ENCODE measurements at places on chromosomes 3 and 15.

DNA sequence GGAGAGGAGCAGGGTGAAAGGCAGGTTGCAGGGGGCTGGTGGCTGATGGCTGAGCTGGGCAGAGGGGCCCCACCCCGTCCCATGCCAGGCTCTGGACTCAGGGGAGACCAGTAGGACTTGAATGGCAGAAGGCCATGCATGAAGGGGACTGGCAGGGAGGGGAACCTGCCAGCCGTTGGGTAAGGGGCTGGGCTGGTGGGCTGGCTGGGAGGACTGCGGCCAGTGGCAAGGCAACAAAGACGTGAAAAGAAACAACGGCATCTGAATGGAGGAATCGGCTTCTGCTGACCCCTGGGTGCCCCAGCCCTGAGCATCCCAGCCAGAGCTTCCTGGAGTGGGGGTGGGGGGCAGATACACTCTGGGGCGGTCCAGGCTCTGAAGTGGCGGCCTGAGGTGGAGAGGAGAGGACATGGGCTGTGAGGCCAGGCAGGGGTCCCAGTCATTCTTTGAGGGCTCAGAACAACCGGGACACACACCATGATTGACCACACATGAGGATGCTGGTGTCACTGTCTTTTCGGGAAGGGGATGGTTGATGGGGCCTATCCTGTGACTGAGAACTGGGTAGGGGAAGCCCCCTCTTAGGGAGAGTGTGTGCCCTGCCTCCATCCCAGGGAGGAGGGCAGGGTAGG lies 11.7 kb downstream of the GLYCTK start:
- no peak for DNase-seq

DNA sequence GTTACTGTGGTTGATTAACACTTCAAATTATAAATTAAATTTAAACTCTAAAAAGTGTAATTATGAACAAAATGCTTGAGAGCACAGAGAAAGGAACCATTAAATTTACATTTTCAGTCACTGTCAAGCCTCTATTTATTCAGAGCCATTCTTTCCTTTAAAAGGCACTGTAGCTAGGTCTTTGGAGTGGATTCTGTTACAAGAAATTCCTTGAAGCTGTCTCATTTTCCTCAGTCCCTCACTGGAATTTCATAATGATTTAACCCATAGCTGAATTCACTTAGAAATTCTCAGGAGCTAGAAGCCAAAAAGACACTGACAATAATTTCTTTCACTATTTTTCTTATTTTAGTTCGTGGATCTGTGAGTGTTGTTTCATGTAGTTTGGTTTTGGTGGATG lies 81.2 kb upstream of the TCF12 start:
- no peak for DNase-seq

- no peak for DNase-seq
These were observed 168.2 kb downstream of the ECT2 start for GRCh38 chr3:172918568-172919296.

GRCh38 chr3:65485826-65486469 lies 552.8 kb downstream of the MAGI1 start:
- no peak for DNase-seq

DNA sequence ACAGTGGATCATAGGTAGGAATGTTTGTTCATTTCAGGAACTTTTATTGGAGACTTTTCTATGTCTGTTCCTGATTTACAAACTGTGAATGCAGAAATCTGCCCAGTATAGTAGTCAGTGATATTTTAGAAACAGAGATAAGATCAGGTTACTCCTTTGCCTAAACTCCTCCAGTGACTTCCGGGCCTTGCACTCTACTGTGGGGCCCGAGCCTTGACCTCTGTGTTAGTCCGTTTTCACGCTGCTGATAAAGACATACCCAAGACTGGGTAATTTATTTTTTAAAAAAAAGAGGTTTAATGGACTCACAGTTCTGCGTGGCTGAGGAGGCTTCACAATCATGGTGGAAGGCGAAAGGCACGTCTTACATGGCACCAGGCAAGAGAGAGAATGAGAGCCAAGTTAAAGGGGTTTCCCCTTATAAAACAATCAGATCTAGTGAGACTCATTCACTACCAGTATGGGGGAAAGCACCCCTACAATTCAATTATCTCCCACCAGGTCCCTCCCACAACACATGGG lies 127.1 kb downstream of the DNAJB8 start:
- no peak for DNase-seq

DNA sequence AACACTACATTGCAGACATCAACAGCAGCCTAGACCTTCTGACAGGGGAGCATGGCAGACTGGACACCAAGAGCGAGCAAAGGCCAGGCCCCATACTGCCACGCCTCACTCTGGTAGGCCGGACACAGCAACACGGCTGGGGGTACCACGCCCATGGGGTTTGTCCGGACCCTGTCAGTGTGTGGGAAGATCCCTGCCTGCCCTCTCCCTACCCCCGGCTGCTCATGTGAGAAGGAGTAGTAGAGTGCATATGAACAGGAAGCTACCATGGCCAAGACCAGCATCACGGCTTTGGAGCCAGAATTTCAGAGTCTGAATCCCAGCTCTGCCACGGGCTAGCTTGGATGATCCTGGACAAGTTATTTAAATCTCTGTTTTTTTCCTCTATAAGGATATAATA lies 27.9 kb downstream of the ALDH1L1 start:
- DNase-seq, result no peak

DNA sequence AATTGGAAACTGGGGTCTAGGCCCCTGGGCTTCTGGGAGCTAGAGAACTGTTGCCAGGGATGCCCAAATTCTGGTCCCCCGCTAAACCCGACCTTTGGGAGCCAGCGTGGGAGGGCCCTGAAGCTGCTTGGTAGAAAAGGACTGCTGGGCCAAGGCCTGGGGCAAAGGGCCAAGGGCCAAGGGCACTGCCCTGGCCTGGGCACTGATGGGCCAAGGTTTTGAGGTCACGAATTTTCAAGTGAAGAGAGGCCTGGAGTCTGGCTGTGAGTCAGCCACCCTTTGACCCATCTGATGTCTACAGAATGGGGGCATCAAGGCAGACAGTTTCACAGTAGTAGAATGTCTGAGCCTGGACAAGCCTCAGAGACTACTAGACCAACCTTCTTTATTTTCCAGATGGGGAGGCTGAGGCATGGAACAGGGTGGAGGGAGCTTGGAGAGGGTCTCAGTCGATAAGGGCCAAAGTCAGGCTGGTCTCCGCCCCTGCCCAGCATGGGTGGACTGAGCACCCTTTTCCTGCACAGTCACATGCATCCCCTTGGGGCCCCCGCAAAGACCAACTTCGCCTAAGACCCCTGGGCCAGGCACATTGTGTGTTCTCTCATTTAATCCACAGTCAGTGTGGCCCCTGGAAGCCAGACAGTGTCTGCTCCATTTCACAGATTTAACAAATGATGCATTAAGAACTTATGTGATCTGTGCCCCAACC lies 66.3 kb downstream of the ATP2B2 start:
- no peak for DNase-seq

DNA sequence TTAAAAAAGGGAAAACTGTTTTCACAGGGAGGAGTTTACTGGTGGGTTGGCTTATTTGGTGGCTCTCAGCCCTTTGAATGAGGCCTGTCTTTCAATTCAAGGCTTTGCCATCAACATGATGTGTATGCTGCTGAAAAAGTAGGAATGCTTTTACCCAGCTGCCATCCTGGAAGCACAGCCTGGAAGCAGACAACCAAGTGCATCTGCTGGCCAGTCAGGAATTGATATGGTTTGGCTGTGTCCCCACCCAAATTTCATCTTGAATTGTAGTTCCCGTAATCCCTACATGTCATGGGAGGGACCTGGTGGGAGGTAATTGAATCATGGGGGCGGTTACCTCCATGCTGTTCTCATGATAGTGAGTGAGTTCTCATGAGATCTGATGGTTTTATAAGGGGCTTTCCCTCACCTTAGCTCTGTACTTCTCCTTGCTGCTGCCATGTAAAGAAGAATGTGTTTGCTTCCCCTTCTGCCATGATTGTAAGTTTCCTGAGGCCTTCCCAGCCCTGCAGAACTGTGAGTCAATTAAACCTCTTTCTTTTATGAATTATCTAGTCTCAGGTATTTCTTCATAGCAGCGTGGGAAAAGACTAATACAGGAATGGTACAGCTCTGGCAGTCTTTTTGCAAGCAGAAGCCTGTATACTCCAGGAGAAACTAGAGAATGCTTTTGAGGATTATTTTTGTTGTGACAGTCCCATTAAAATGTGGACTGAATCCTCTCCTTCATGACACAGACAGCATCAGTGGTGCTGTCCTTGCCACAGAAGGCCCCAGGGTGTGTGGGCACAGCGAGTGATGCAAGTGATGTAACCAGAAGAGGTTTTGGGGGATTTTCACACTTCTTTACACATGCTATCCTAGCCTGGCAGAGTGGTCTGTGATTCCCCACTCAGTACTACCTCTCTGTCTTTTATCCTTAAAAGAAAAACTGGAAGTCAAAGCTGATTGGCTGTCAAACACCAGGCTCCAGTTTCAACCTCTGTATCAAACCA lies 20.0 kb downstream of the PLCL2 start:
- peak; percentile 67 for DNase-seq

DNA sequence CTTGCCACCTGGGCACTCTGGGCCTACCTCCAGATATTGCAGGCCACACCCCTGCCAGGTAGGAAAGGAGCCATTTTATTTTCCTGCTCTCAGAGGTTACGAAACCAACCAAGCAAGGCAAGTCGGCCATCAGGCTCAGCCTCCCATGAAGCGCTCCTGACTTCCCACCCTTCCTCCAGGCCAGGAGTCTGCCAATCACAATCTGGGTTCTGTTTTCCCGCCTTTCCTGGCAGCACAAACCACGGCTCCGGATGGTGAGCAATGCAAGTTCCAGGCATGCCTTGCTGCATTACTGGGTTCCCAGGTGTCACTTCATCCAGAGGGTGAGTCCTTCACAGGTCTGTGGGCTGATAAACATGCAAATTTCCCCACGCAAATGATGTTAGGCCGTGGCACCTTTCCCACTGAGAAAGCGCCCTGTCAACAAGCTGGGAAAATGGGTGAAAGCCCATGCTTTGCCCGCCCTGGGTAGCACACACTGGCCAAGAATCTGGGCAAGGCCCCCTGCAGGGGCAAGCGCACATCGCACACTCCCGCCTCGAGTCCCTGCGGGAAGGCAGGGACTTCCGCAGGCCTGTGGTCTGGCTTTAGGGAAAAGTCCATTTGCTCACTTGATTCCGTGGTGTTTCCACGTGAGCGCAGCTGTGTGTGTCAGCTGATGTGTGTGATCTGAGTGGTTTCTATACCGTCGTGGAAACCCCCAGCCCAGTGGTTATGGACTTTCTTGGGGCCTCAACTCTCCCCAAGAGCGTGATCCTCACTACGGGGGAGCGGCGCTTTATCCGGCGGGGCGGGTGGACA lies 61.6 kb upstream of the RYK start:
- peak; percentile 9 for DNase-seq

DNA sequence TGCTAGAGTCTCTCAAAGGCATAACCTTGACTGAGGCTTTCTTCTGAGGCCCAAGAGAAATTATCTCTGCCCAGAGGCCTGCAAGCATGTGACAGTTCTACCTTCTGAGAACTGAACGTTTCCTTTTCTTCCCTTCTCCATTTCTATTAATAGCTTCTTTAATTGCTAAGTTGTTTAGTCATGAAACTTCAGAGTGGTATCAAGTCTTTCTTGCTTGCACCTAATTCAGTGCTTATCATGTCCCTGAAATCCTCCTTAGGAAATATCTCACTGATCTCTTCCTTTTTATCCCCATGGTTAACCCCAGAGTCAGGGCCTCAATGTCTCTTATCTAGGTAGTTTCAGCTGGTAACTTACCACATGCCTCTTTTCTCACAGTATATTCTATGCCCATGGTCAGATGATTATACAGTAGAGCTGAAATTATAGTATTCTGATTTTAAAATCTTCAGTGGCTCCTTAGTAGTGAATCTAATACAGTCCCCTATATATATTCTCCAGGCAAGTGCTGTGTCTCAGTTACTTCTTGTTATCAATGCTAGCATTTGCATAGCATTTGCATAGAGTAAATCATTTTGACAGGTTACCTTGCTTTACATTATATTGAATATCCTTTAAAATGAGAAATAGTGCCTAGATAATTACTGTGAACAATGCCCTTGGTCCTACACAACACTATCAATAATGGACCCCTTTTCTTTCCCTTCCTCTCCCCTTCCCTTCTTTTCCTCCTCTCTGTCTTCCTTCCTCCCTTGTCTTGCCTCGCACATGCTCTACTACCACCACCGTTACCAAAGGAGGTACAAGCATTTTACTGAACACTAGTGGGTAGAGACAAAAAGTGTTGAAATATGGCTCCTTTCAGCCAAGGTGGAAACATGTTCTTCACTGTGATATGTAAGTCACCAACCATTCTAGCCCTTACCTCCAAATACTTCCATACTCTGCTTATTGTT lies 33.0 kb downstream of the KBTBD8 start:
- DNase-seq, result no peak

DNA sequence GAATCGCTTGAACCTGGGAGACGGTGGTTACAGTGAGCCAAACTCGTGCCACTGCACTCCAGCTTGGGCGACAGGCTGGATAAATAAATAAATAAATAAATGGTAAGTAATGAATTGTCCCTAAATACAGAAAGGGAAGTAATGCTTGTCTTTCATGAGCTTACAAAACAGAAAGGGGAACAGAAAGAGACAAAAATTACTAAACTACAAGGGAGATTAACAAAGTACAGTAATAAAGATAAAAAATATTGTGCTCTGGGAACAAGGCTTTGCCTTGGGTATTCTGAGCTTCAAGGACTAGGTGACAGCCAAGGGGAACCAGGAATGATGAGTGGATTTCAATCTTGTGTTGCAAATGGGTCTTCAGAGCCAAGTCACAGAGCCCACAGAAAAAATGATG lies 9.2 kb upstream of the HLTF start:
- no peak for DNase-seq

- no peak for DNase-seq
These were observed 9.3 kb upstream of the BCL2L10 start for GRCh38 chr15:52121896-52122295.

DNA sequence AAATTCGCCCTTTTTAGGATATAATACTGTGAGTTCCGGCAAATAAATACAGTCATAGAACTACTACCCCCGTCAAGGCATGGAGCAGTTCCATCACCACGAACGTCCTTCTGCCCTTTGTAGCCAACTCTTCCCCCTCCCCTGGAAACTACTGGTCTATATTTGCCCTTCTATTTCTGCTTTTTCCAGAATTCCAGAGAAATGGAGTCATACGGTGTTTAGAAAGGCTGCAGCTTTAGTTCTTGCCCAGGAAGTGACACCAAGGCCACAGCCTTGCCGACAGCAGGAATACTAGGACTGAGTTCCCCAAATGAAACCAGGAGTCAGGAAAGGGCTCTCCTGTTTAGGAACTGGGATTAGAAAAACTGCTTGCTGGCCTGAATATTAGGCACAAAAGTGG lies 291.2 kb downstream of the FAM43A start:
- DNase-seq, result no peak

DNA sequence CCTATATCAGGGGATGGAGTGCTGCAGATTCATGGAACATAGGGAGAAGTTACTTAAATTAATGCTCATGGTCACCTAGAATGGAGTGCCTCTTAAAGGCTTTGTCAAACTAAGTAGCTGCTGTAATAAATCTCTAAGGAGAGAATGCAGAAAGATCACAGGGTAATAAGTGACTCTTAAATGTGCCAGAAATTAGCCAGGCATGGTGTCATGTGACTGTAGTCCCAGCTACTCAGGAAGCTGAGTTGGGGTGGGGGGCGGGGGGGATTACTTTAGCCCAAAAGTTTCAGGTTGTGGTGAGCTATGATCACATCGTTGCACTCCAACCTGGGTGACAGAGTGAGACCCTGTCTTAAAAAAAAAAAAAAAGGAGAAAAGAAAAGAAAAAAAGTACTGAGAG lies 90.9 kb upstream of the ASB14 start:
- DNase-seq, result no peak

Measured in stimulated activated naive CD8-positive, alpha-beta T cell treated with anti-CD3 and anti-CD28 coated beads, Interleukin-15, Interleukin-2, amounts not matched to agents 100 U/mL and 50 U/mL, for 24 hours (primary cell).